ENCODE measurements at places on chromosomes 2 and 18. TPM values are rescaled to one million over a fixed set of nuclear protein-coding genes. Genes with fewer than 3 reads are reported as not detected.

The ALKAL2 gene
- not detected for total RNA-seq

The FAM124B gene
- total RNA-seq: not detected

The NEUROD1 gene
- total RNA-seq: not detected

The AQP12A gene
- not detected for total RNA-seq

The CCNYL1 gene
- total RNA-seq: 16.8 TPM

The EFR3B gene
- total RNA-seq: 7.0 TPM

The RBM44 gene
- 0.20 TPM for total RNA-seq

The IL36A gene
- total RNA-seq: not detected

The CHST9 gene
- not detected for total RNA-seq

The CYP26B1 gene
- total RNA-seq: 0.94 TPM
